Activated CD8-positive, alpha-beta memory T cell treated with anti-CD3 and anti-CD28 coated beads, Interleukin-2, amount 50 U/mL, for 4 hours (primary cell): ENCODE measurements at places on chromosomes 11 and 22.

DNA sequence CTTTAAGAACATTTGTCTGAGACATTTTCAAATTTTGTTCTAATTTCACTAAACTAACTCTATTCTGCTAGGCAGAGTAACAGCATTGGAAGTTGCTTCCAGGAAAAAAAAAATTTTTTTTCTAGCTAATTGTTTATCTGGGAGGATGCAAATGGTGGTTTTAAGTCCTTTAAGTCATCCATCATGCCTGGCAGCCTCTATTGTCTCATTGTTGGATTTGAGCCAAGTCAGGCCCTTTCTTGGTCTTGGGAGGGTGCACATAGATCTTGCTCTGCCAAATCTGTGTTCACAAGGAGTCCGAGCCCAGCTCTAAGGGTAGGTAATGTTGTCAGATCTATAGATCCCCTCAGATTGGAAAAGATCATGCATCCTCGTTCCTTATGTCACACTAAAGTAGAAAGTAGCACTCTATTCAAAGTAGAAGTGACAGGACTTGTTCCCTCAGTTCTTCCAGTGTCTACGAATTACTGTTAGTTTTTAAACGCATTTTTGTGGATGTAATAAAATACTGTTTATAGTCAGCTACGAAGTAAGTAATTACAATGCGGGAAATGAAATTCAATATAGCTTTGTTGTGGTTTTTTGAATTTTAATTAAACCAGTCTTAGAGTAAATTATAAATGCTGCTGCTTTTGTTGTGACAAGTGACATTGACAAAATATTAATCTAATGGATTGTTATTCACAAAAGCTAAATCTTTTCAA, 166.0 kb upstream of the RASSF10 start:
- DNase-seq, result no peak

- no peak for DNase-seq
Measured at GRCh38 chr11:89458716-89459115, 32.5 kb downstream of the NOX4 start.

DNA sequence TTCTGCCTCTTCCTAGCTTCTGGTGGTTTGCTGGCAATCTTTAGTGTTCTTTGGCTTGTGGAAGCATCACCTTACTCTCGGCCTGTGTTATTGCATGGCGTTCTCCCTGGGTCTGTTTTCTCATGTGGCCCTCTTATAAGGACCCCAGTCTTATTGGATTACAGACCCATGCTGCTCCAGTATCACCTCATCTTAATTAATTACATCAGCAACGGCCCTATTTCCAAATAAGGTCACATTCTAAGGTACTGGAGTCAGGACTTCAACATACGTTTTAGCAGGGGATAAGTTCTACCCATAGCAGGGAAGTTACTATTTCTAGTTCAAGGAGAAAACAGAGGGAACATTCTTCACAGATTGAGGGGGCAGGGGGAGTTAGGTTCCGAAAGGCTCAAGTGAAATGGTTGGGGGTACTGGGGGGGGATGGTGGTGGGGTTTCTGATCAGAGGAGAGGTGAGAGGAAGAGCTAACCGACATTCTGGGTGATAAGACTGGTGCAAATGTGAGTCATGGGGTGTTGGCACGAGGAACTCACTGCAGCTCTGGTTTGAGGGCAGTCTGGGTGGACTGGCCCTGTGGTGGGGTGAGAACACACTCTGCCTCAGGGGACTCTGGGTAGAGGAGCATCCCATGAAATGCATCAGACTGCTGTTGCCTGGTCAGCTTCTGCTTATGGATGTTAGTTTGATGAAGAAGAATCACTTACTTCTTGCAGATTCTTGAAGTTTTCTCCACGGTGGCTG, 51.5 kb upstream of the ZBED5 start:
- DNase-seq, result no peak

- DNase-seq, result no peak
Measured at GRCh38 chr11:65300621-65301275, 13.9 kb upstream of the CDC42EP2 start.

DNA sequence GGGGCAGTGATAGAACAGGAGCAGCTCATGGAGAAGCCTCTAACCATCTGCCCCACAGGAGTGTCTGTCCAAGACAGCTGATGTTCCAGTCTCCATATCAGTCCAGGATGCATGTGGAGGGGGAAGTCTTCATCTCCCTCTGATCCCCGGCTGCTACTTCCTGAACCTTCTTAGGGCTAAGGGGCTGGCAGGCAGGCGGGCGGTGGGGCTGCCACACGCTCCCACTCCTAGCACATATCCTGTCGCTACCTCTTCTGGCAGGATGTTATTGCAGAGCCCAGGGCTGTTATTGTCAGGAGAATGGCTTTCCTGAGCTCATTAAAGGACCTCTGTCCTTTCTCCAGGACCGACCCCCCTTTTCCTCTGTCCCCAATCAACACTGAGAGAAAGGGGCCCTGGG, 25.4 kb downstream of the LRRC55 start:
- no peak for DNase-seq

DNA sequence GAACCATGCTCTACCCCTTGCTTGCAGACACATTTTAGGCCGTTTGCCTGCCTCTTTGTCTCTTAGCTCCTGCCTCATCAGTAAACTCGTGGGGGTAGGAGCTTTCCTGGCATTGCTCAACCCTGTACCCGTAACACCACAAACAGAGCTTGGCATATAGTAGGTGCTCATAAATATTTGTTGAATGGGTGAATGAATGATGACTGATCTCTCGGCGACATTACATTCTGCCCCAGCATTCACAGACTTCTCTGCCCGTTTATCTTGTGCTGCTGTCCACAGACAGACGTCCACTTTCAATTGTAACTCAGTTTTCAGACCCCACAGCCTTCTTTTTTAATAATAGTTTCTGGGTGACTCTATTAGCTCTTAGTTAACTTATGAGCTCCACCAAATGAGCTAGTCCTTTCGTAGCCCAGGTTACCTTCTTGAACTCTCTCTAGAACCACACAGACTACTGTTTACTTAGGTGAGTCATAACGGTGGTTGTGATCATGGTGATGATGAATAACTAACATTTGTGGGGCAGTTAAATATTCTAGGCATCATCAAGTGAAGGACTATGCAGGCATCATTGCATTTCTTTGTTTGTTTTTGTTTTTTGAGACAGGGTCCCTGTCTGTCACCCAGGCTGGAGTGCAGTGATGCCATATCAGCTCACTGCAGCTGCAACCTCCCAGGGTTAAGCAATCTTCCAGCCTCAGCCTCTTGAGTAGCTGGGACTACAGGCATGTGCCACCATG, 188.4 kb downstream of the ADAMTS15 start:
- DNase-seq, result no peak

GRCh38 chr22:30328466-30329049, 1.8 kb upstream of the TBC1D10A start:
- no peak for DNase-seq

GRCh38 chr22:40463017-40463631, 92.7 kb downstream of the SGSM3 start:
- DNase-seq, result peak; percentile 33

DNA sequence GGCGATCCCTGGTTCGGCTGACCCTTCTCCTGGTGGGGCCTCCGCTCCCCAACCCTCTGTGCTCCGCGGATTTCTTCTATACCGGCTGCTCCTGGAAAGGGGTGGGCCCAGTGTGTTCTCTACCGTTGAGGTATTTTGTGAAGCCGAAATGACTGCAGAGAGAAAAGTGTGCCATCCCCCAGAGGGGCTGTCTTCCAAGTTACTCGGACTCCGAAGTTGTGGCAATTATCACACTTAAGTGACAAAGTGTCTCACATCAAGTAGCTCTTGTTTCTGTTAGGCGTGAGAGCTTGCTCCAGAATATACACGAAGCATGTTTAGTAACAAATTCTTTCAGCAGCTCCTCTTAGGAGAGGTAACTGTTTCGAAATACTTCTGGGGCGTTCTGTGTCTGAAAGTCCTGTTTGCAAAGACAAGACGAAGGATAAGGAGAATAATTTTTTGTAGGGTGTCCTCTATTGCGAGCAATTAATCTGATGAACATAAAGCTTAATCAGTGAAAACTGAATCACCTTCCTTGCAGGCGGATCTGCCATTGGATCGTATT, 434 bp downstream of the XPNPEP3 start:
- no peak for DNase-seq

DNA sequence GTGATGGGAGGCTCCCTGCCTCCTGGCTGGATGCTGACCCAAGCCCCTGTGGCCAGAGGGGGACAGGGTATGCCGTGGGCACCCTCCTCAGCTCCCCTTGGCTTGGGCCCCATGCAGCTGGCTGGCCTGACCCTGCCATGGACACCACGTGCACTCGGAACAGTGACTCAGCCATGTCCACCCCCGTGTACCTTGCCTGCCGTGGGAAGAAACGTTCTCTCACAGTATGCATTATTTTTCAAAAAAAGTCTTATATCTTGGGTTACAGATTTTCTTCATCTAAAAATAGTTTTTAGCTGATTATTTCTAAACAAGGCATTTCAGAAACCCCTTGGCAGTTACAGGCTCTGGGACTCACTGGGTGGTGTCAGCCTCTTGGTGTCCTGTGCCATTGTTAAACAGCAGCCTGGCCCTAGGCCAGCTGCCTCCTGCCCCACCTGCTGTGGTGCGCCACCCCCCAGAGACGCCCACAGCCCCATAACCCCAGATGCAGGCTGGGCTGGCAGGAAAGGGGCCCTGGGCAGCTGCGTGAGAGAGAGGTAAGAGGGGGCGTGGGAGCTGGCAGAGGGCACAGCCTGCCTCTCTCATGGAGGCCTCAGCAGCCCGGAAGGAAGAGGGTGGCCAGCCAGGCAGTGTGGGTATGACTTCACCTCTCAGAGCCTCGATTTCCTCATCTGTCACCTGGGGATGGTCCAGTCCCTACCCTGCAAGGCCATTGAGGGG, 99.8 kb downstream of the MORC2 start:
- no peak for DNase-seq

GRCh38 chr22:45554040-45554406, 51.3 kb downstream of the FBLN1 start:
- DNase-seq, result no peak

- DNase-seq, result no peak
Measured at GRCh38 chr11:2697866-2698265, 1.9 kb downstream of the KCNQ1OT1 start.

DNA sequence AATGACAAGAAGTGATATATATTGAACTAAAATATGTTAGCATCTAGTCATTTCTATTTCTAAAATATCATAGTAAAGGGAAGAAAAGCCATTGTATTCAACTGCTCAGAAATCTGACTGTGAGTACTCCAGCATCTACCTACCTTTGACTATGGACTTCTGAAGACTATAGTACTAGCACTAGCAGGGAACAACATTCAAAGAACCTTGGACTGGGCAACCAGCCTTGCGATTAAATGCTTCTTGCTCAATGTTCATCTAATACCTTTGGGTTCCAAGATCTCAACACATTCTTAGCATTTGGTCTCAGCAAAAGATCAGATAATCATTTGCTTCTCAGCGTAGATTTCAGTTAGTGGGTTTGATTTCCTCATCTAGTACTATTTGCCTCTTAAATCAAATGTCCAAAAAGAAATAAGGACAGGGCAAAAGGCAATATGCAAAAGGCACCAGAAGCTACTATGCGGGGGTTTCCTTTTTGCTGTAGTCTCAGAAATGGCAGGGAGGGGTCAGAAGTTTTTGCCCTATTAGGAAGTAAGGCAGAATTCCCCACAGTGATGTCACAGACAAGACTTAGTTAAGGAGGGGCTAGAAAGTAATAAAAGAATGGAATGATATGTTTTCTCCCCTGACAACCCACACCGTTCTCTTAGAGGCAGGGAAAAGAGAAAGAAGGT, 80.6 kb downstream of the GAB2 start:
- no peak for DNase-seq
